GM19239 (cell line): ENCODE measurements at places on chromosomes 7 and 10.

DNA sequence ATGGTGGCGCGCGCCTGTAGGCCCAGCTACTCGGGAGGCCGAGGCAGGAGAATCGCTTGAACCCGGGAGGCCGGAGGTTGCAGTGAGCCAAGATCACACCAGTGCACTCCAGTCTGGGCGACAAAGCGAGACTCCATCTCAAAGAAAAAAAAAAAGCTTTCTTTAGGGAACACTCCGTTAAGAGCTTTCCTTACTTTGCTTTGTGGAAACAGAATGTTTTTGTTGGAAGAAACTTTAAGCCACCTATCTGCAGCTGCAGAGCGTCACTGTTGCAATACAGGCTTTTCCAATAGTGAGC lies 641 bp upstream of the TPK1 start:
- DNase-seq = no peak

DNA sequence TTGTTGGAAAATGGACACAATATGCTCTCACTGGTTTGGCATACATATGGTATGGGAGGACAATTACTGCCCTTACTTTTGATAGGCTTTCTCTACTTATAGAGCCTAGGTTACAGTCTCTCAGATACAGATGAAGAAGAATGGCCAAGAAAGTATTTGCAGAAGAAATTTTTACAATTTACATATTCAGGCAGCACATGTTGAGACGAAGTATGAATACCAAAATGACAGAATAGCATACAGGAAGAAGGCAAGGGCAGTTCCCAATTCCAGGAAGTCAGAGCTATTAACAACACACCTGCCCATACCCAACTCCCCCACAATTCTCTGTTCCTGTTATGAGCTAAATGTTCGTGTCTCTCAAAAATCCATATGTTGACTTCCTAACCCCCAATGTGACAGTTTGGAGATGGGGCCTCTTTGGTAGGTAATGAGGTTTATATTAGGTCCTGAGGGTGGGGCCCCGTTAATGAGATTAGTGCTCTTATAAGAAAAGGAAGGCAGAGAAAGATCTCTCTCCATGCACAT lies 67.8 kb downstream of the DOCK4 start:
- no peak for DNase-seq

- no peak for DNase-seq
Observed at GRCh38 chr10:124616040-124616835, 127.9 kb downstream of the FAM53B start.

GRCh38 chr10:3981300-3981699 lies 196.3 kb upstream of the KLF6 start:
- no peak for DNase-seq

DNA sequence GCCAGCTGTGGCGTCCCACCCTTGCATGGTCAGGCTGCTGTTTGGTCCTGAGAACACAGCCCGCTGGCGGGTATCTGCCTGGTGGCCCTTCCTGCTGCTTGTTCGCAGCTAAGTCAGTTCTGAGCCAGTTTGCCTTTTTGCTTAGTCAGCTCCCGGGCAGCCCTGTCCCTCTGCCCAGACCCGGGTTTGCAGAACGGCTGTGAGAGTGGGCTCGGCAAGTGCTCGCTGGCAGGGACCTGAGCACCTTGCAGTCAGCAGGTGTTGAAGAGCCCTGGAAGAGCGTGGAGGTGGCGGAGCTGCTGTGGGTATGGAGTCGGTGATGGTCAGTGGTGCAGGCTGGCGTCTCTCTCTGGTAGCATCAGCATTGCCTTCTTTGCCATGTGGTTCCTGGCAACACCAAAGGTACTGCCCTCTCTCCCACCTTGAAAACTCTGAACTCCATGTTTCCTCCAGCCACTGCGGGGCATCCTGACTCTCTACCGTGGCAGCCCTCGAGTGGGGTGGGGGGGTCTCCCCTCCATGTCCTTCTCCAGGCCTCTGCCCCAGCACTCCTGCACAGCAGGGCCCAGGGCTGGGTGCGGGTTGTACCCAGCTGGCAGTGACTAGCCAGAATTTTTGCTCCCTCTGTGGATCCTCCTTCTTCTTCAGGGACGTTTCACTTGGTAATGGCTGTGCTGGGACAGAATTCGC lies 4.6 kb downstream of the INPP5A start:
- no peak for DNase-seq

- no peak for DNase-seq
Observed at GRCh38 chr10:75472685-75473084, 41.3 kb downstream of the LRMDA start.

DNA sequence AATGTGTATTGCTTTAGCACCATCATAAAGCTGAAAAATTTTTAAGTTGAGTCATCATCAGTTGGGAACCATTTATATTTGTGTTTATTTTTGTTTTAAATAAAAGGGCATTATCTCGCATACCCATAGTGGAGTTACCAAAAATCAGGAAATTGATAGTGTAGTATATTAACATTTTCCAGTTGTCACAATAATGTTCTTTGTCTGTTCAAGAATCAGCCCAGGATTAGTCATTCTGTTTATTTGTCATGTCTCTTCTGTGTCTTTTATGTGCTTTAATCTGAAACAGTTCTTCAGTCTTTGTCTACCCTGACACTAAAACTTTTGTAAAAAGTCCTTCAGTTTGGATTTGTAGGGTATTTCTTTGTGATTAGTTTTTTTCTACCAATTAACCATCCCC lies 827.8 kb upstream of the ZWINT start:
- DNase-seq = no peak

DNA sequence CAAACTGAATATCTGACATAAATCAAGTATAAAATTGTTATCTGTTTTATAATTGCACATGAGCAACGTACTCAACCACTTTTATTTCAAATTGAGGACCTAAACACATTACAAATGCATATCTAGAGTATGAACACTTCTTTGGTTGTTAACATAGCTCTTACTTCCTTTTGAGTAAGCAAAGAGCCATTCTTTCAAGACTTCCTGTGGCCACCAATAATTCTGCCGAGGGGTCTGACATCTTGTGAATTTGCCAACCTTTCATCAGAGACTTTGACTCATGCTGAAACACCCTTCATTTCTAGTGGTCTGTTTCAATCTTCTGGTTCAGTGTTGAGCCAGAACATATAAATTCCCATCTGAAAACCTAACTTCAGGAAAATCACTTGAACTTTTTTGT lies 59.4 kb downstream of the CDK14 start:
- no peak for DNase-seq

GRCh38 chr7:68547799-68548198 lies 1050.5 kb upstream of the AUTS2 start:
- DNase-seq = no peak

DNA sequence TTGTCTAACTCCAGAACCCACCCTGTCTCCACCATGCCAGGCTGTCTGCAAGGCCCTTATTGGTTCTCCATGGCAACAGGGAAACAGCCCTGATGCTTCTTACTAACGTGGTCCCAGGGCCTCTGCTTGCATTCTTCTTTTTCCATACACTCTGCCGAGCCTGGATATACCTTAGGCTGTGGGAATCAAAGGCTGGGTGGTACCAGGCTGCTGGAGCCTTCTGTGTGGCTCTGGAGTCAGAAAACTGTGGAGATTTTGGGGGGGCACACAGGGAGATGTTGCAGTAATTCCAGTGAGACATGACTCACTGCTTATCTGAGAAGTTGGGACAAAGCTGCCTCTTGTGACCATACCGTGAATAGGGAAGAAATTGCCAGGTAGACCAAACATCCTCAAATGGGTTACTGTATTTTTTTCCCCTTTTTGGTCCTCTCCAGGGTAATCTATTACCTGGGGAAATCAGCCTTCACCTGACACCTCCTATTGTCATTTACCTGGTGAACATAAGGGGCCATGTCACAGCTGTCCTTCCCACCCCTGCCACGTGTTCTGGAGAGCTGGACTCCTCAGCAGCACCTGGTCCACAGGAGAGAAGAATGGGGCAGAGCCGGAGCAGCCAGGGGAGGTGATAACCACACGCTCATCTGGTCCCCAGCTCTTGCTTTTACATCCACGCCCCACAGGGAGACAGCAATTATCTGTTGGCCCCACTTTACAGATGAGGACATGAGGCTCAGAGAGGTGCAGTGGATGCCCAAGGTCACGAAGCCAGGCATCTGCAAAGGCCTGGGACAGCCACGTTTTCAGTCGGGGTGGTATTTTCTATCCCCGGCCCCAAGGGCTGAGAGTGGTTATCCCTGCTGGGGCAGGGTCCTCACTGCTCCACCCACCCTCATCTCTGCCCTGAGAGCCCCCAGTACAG lies 4.6 kb downstream of the CHST3 start:
- no peak for DNase-seq
